ENCODE measurements at places on chromosomes 2 and 18.

DNA sequence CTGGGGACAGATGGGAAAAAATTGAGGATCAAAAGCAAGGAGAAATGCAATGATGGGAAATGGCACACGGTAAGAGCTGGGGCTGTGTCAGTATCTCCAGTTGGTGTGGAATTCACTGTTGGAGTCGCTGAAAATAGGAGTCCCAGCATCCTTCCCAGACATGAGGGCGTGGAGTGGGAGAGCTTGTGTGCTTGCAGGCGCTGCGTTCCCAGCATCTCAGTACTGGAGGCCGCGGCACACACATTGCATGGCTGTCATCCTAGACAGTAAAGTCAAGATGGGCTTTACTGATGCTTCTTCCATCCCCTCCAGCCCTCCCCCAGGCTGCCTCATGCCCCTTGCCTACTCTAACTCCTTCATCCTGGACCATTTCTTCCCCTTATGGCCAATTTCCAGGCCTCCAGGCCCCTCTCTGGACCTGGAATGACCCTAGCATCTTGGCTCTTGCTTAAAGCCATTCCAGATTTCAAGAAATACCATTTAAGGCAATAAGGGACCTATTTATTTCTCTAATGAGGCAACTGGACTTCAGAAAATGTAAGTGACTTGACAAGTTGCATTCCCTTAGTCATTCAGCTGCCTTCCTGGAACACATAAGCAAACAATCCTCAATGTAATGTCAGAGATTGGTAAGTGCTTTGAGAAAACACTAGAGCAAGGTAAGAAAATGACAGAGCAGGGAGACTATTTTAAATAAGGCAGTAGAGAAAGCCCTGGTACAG is 70.5 kb upstream of the TTC39C start:
- no peak for DNase-seq

- peak; percentile 3 for DNase-seq
Observed at GRCh38 chr2:83055376-83056010, 1403.6 kb downstream of the SUCLG1 start.

- no peak for DNase-seq
Observed at GRCh38 chr18:39481281-39481680, 1915.7 kb upstream of the CELF4 start.

DNA sequence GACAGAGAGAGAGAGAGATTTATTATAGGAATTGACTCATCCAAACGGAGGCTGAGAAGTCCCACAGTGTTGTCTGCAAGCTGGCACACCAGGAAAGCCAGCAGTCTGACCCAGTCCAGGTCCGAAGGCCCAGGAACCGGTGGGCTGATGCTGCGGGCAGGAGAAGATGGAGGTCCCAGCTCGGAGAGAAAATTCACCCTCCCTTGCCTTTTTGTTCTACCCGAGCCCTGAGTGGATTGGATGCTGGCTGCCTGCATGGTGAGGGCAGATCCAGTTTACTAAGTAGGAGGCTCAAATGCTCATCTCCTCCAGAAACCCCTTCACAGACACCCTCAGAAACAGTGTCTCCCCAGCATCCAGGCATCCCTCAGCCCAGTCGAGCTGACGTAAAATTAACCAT is 22.2 kb upstream of the STK25 start:
- no peak for DNase-seq

DNA sequence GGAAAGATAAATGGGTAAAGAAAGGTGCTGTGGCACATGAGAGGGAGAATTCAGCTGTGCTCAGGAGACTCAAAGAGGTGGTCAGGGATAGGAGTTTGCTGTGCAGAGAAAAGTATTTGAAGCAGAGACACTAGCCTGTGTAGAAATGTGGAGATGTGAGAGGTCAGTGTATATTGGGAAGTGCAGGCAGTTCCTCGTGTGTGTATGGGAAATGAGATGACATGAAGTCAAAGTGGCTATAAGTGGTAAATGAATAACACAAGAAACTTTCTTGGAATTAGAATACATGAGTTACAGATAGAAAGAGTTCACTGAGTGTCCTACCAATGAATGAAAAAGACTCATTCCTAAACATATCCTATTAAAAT is 11.6 kb downstream of the MAP3K20 start:
- no peak for DNase-seq

GRCh38 chr2:219844401-219845091 is 217.1 kb downstream of the SLC4A3 start:
- DNase-seq: peak; percentile 49

DNA sequence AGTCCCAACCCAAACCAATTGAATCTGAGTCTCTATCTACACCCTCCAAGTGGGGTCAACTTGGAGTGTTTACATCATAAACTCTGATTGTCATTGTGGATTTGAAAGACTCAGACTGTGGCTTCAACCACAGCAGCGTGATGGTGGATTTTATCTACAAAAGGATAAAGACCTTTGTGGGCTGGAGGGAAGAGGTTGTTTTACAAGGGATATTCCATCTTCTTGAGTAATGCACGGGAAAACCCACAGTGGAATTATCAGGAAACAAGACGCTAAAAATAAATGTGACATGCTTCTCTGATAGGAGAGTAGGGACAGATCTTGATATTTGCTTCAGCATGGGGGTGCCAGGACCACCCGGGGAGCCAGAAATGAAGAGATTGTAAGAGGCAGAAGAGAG is 93.5 kb downstream of the LPIN1 start:
- DNase-seq: no peak

DNA sequence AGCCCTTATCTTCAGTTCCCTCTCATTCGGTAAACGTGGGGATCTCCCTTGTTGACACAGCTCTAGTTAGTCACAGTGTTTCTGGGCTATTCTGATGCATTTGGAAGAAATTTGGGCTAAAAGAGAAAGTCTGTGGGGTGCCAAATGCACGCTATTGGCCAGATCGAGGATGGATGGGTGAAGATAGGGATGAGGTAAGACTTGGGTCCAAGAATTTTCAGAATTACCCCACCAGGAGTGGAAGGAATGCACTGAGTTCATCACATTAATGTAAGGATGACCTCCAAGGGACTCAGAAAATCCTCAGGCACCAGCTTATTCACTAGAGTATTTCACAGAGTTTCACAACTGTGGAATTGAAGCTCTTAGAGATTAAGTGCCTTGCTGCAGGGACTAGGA is 49.3 kb downstream of the NRP2 start:
- DNase-seq: no peak

GRCh38 chr2:44883356-44883755 is 58.1 kb upstream of the SIX3 start:
- no peak for DNase-seq

DNA sequence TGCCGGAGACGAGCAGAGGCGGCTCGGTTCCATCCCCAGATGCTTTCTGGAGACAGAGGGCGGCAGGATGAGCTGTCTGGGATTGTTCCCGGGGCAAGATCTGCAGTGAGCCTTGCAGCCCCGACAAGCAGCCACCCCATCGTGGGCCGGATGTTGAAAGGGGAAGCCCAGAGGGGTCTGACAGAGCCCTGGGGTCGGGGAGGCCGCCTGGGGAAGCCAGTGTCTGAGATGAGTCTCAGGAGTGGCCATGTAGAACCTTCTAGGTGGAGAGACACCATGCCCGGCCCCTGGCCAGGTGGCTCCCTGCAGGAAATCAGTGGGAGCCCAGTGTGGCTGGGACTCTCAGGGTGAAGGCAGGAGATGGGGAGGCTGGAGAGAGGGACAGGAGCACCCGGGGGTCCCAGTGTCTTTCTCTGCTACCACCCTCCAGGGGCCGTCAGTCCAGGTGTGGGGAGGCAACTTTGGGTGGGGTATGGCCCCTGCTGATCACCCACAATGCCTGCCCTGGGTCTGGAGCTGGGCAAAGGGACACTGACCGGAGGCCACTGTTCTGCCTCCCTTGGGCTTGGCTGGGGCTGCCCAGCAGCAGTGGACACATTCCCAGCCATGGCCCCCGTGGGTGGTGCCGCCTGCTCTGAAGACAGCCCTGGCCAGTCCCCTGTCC is 128.3 kb upstream of the HS6ST1 start:
- DNase-seq: no peak

DNA sequence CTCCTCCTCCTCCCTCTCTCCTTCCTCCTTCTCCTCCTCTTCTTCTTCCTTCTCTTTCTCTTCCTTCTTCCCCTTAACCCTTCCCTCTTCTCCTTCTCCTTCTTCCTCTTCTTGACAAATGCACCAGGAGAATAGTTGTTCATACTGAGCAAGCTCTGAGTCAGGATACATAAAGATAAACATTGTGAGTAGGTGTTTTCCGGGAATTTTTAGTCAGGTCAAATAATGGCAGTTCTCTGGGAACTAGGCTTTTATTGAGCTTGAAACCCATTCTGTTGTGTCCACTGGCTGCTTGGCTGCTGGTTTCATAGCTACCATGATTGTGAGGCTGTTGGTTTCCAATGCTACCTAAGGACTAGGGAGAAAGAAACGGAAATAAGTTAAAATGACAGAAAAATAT is 1144.7 kb upstream of the DDX18 start:
- no peak for DNase-seq

- DNase-seq: no peak
Observed at GRCh38 chr2:39534095-39534711, 97.1 kb upstream of the MAP4K3 start.

- DNase-seq: no peak
Observed at GRCh38 chr2:19000776-19001175, 357.6 kb downstream of the OSR1 start.

- DNase-seq: no peak
Observed at GRCh38 chr18:501406-501714, 859 bp upstream of the COLEC12 start.

DNA sequence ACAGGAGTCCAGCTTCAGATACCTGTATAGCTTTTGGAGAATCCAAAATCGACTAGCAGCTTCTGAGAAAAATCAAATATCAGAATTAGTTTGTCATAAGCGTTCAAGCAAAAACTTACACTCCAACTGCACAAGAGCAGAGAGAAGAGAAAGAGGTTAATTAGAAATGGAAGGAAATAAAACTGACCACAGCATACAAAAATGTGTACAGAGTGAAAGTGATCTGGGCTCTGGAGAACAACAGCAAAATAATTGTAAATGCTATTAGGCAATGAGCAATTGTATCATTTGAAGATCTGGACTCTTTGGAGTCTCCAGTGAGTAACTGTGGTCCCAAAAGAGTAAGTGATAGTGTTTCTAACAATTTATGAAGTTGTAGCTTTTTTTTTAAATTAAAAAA is 867.3 kb downstream of the TRIB2 start:
- no peak for DNase-seq

DNA sequence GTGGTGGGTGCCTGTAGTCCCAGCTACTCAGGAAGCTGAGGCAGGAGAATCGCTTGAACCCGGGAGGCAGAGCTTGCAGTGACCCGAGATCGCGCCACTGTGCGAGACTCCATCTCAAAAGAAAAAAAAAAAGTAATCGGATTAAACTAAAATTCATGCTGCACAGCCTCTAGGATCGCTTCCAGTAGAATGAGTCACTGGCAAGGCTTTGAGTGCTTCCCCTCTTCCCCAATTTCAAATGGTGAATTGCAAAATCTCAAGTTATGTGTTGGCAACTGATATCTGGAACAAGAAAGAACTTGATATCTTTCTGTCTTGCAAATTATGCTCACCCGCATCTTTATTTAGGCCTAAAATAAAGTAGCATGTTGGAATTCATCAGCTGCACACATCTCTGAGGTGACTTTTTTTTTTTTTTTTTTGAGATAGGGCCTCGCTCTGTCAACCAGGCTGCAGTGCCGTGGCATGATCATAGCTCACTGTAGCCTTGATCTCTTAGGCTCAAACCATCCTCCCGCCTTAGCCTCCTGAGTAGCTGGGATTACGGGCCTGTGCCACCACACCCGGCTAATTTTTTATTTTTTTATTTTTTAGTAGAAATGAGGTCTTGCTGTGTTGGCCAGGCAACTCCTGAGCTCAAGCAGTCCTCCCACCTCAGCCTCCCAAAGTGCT is 12.7 kb downstream of the TTC39C start:
- DNase-seq: peak; percentile 44

DNA sequence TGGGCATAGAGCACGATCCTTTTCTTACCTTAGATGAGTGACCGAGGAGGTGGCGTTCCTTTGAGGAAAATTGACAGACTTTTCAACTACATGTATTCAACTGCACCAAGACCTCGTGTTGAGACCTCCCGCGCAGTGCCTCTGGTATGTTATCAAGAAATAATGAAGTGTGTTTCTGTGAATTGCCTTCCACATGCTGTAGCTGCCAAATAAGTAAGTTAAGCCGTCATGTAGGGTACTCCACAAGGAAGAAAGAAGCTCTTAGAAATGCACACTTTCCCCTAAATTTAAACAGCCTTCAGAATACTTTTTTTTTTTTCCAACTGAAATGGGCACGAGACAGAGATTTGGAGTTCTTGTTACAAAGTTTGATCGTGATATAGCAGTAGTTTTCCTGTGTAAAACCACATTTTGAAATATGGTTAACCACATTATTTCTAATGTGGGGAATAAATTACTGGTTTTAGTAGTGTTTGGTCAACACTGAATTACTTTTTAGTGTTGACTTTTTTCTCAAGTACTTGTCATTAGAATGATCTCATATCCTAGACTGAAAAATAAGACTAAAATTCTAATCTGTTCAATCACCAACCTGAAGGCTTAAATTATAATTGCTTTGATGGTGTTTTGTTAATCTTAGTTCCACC is 30.5 kb downstream of the PDK1 start:
- no peak for DNase-seq

GRCh38 chr2:228615496-228615895 is 434.0 kb upstream of the SPHKAP start:
- no peak for DNase-seq

- no peak for DNase-seq
Observed at GRCh38 chr2:217362710-217363109, 502.8 kb upstream of the TNP1 start.

GRCh38 chr2:118609138-118609537 is 238.3 kb downstream of the EN1 start:
- no peak for DNase-seq
